ENCODE measurements at places on chromosomes 4 and X.

DNA sequence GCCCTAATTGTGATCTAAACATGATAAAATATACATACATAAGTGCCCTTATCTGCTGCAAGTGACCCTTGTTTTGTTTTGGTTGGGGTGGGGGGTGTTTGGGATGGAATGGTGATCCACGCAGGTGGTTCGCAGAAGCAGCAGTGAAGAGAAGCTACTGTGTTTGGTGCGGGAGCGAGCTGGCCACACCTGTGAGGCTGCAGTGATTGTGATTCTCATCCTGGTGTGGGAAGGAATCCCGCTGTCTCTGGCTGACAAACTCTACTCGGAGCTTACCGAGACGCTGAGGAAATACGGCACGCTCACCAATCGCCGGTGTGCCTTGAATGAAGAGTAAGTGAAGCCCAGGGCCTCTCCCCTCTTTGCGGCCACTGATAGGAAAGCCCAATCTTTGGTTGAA is 96.8 kb downstream of the TET2 start:
- no peak for DNase-seq

DNA sequence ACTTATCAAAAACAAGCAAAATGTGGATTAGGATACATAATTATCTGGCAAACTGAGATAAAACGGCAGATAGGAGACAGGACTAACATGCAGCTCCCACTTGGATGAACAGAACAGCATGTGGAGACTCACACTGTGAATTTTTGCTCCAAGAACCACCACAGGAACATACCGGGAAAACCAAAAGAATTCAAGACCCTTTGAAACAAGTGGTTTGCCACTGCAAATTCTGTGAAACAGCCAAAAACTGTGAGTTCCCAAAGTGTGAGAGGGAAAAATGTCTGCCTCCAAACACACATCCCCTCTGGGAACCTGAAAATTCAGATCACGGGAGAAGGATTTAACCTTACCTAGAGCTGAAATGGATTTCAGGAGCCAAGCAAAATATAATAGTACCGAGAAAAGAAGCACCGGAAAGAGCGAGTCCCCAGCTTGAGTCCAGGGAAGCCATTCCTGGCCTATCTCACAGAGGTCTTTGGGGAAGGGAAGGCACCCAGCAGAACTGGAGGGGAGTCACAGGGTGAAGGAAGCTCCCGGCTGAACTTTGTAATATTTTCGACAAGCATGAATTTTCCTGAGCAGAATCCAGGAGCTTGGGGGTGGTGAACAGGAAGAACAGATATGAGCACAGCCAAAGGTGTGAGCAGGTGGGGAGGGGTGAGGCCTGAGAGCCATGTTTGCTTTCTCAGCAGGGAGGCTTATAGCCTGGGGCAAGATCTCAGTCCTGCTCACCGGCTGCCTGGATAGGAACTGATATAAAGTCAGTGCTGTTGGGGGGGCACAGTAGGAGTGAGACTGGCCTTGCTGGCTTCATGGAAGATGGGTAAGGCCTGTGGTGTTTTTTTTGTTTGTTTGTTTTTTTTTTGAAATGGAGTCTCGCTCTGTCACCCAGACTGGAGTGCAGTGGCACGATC is 23.9 kb downstream of the MANBA start:
- DNase-seq = no peak

GRCh38 chrX:141341341-141341740 is 99.0 kb upstream of the SPANXC start:
- DNase-seq = no peak

DNA sequence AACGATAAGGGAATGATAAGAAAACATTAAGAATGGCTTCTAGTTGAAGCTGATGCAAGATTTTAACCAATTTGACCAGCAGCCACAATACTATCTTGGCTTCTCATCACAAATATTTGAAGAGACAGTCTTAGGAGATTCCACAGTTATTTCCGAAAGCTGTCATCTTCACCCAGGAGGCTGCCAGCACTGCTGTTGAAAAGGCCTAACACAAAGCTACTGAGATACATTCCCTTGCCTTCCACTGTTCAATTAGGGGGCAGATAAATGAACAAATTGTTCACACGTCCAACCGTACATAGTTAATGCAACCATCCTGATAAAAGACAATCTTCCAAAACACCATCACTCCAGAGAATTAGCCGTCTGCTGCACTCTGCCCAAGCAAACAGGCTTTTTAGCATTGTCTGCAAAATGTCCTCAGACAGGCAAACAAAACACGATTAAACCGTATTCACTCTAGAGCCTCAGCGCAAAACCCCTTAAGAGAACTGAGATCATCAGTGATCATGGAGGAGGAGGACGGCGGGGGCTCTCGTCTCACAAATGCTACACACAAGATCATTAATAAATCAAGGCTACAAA is 189.8 kb upstream of the PSAPL1 start:
- DNase-seq = no peak

DNA sequence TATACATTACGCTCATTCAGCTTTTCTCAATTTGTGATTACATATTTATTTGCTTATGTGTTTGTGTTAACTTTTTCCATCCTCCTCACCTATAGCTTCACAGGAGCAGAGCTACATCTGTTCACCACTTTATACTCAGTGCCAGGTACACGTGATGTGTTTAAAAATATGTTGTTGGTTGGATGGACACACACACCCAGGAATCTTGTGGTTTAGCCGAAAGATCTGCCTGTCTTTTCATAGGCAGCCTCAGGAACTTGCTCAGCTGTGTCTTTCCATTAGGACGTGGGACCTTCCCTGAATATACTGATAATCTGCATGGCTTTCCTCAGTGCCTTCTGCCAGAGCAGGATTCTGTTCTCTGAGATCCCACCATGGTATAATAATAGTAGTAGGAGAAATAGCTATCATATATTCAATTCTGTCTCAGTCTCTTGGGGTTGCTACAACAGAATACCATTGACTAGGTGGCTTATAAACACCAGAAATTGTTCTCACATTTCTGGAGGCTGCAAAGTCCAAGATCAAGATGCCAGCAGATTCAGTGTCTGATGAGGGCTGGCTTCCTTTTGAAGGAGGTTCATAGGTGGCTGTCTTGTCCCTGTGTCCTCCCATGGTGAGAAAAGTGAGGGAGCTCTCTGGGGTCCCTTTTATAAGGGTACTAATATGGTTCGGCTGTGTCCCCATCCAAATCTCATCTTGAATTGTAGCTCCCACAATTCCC is 50.0 kb upstream of the SOD3 start:
- DNase-seq = no peak

DNA sequence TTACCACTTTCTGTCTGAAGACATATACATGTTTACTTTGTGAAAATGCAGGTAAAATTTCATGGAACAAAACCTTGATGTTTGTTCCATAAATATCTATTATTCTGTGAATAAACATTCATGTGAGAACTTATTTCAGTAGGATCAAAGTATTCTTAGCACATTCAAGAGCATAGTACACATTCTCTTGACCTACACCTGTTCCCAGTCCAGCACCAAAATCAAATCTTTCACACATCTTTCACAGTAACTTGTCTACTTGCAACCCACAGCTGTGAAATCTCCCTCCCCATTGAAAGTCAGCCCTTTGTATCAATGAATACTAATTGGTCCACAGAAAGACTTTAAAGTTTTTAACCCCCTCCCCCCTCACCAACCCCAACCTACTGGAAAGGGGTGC is 283.2 kb downstream of the GPC3 start:
- no peak for DNase-seq

- no peak for DNase-seq
Measured at GRCh38 chr4:73477176-73477575, 4.4 kb upstream of the AFM start.

- DNase-seq = no peak
Measured at GRCh38 chrX:150704030-150704613, 10.9 kb downstream of the MTMR1 start.

All from CD4-positive, alpha-beta T cell treated with Interleukin-15 for 1 hour (primary cell).